Peyer's patch (tissue), 4 donors: ENCODE measurements at places on chromosomes 13 and 19.

GRCh38 chr19:47821460-47822020, at the start of gene CRX:
Gene CRX, plus strand, starts transcription at chr19:47821937. Its CDS starts 12,507 bp downstream, at chr19:47834444.
- DNase-seq = no peak
- no peak within 1 kb of the TSS for H3K27ac ChIP-seq
- H3K27me3 ChIP-seq = no peaks in the 10 kb centered on the region
- H3K4me1 ChIP-seq = no peaks in the 10 kb centered on the region
- H3K4me3 ChIP-seq = no peak within 1 kb of the TSS

GRCh38 chr13:19961924-19962323, 3.4 kb downstream of the ZMYM2 start:
- DNase-seq = no peak
- no peak overlapping the region for H3K4me3 ChIP-seq
- no peaks in the 10 kb centered on the region for H3K27me3 ChIP-seq
- H3K27ac ChIP-seq = no peak overlapping the region
- H3K36me3 ChIP-seq = peaks cover 41% of the 10 kb centered on the region

- no peak overlapping the region for H3K27ac ChIP-seq
- no peak overlapping the region for H3K4me3 ChIP-seq
- H3K4me1 ChIP-seq = no peaks in the 10 kb centered on the region
- H3K36me3 ChIP-seq = no peaks in the 10 kb centered on the region
- H3K27me3 ChIP-seq = no peaks in the 10 kb centered on the region
- no peak for DNase-seq
Observed at GRCh38 chr19:18778076-18778389, 13.1 kb downstream of the COMP start.

DNA sequence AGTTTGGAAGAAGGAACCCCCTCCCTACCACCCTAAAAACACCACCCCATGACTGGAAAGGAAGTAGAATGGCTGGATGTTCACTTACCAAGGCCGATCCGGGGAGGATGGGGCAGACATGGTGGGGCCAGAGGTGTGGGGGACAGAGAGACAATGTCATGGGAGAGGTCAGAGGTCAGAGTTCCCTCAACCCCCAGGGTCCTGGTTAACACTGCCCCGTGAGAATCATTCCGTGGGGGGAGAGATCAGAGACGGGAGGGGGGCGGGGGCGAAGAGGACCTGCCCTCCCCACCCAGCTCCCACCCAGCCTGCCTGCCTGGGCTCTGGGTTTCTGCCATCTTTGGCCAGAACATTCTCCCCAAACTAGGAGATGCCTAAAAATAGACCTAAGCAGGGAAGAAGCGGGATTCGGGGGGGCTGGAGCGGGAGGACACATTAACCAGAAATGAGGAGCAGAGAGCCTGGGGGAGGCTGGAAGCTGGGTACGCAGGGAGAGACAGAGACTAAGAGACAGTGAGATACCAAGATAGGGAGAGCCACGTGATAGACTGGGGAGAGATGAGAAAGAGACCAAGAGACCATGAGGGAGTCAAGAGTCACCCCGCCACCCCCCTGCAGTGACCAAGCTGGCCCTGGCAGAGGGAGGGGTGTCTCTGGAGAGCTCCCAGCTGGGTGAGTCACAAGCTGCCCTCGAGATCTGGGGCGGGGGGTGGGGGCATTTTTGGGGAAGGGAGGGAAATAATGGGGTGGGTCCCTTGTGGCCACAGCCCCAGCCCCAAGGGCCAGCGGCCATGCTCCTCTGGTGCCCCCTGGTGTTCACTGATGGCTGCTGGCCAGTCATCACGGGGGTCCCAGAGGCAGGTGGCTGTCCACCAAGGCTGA, 6.1 kb upstream of the KANK2 start:
- DNase-seq = peak; percentile 71
- no peaks in the 10 kb centered on the region for H3K27me3 ChIP-seq
- peaks cover 31% of the 10 kb centered on the region for H3K36me3 ChIP-seq

DNA sequence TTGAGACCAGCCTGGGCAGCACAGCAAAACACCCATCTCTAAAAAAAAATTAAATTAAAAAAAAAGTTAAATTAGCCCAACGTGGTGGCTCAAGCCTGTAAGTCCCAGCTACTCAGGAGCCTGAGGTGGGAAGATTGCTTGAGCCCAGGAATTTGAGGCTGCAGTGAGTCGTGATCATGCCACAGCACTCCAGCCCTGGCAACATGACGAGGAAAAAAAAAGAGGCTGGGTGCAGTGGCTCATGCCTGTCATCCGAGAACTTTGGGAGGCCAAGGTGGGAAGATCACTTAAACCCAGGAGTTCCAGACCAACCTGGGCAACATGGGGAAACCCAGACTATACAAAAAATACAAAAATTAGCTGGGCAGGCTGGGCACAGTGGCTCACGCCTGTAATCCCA, 2.2 kb upstream of the TMEM161A start:
- no peaks in the 10 kb centered on the region for H3K27me3 ChIP-seq
- DNase-seq = no peak
- H3K36me3 ChIP-seq = no peaks in the 10 kb centered on the region
- H3K4me1 ChIP-seq = peaks cover 11% of the 10 kb centered on the region
- no peak overlapping the region for H3K4me3 ChIP-seq

DNA sequence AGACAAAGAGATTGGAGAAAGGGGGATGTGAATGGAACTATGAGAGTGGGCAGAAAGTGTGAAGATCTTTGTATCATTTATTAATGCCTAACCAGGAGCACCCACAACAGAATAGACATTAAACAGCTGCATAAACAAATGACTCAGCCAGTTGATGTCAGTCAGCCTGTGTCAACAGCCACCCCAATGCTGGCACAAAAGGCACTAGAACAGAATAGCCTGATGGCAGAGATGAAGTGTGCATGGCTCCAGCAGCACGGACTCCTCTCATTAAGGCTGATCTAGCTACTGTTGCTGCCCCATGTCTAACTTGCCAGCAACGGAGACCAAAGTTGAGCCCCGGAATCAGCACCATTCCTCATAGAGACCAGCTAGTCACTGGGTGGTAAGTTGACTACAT, 7.8 kb downstream of the CPB2 start:
- H3K4me1 ChIP-seq = no peaks in the 10 kb centered on the region
- no peak overlapping the region for H3K27ac ChIP-seq
- no peaks in the 10 kb centered on the region for H3K27me3 ChIP-seq
- H3K4me3 ChIP-seq = no peak overlapping the region
- no peak for DNase-seq

DNA sequence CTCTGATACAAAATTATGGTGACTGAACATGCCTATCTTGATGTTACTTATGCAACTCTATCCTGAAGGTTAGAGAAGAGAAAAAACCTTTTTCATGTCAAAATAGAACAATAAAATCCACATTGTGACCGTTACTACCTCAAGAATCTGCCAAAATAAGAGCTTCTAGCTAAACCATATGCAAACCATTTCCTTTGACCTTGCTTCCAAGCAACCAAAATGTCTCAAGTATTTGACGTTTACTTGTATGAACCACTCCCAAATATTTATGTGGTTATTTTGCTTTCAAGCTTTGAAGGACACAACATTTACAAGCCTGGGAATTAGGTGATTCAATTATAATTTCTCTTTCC, 13.9 kb downstream of the FOXO1 start:
- H3K27ac ChIP-seq = no peak overlapping the region
- H3K4me1 ChIP-seq = peaks cover 22% of the 10 kb centered on the region
- no peak for DNase-seq
- no peaks in the 10 kb centered on the region for H3K36me3 ChIP-seq
- H3K4me3 ChIP-seq = peak overlapping the region; percentile 25
- H3K27me3 ChIP-seq = no peaks in the 10 kb centered on the region

DNA sequence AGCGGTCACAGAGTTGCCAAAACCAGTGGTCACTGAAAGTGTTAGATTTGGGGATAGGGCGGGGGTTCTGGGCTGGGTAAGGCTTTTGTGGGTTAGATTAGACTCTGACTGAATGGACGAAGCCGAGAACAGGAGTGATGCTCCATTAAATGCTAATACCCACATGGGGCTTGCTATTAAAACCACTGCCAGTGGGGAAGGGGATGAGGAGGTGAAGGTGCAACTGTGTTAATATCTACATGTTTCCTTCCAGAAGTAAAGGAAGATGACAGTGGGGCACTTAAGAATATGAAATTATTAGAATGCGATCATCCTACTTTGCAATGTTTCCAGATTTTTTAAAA, 573 bp upstream of the ZNF614 start:
- H3K27ac ChIP-seq = peak overlapping the region; percentile 87
- peak overlapping the region; percentile 69 for H3K4me3 ChIP-seq
- no peaks in the 10 kb centered on the region for H3K36me3 ChIP-seq
- no peak for DNase-seq

DNA sequence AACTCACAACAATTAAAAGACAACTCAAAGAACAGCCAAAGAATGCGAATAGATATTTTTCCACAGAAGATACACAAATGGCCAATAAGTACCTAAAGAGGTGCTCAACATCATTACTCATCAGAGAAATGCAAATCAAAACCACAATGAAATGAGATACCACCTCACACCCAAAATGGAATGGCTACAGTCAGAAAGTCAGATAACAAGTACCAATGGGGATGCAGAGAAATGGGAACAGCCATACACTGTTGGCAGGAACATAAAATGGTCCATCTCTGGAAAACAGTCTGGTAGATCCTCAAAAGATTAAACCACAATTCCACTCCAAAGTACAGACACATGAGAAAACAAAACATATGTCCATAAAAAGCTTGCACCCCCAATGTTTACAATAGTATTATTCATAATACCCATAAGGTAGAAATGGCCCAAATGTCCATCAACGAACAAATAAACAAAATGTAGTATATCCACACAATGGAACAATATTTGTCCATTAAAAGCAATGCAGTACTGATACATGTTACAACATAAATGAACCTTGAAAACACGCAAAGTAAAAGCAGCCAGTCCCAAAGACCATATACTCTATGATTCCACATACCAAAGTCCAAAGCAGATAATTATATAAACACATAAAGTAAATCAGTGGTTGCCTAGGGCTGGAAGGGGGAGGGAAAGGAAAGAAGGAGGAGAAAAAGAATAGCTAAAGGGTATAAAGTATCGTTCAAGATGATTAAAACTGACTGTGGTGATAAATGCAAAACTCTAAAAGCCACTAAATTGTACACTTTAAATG, 19.6 kb downstream of the USP12 start:
- H3K4me1 ChIP-seq = no peaks in the 10 kb centered on the region
- DNase-seq = no peak

GRCh38 chr13:60572003-60572798, 175.2 kb downstream of the TDRD3 start:
- no peaks in the 10 kb centered on the region for H3K4me1 ChIP-seq
- H3K4me3 ChIP-seq = no peak overlapping the region
- no peaks in the 10 kb centered on the region for H3K27me3 ChIP-seq
- no peaks in the 10 kb centered on the region for H3K36me3 ChIP-seq

DNA sequence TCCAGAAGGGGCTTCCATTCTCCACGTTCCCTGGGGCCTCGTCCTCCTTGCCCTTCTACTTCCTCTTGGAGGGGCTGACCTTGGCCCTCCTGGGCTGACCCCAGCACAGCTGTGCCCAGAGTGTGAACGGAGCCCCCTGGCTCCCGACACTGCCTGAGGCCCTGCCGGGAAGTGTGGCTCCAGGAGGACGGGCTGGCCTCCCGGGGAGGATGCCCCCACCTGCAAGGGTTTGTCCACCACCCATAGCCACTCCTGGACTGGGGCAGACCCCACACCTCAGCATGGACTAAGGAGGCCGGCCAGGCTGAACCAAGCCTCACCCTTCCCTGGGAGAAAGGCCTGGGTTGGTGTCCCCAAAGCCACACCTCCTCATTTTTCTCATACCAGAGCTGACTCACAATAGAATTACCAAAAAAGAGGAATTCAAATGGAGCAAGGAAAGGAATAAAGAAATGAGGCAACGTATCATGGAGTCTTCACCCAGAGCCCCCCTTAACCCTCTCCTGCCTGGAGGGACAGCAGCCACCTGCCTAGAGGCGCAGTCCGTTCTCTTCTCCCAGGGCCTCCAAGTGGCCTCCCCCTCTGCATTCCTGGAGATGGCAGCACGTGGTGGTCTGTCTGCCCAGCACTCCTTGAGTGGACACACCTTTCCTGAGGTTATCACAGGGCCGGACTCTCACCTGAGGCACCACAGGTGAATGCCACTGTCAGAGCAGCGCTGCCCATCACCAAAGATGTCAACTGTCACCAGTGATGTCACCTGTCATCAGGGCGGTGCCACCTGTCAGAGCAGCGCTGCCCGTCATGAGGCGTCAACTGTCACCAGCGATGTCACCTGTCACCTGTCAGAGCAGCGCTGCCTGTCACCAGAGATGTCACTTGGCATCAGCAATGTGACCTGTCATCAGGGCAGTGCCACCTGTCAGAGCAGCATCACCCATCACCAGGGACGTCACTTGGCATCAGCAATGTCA, 3.1 kb upstream of the C13orf46 start:
- H3K27me3 ChIP-seq = no peaks in the 10 kb centered on the region
- peak; percentile 42 for DNase-seq
- no peak overlapping the region for H3K27ac ChIP-seq
- H3K4me3 ChIP-seq = no peak overlapping the region
- H3K4me1 ChIP-seq = no peaks in the 10 kb centered on the region
- peaks cover 20% of the 10 kb centered on the region for H3K36me3 ChIP-seq

DNA sequence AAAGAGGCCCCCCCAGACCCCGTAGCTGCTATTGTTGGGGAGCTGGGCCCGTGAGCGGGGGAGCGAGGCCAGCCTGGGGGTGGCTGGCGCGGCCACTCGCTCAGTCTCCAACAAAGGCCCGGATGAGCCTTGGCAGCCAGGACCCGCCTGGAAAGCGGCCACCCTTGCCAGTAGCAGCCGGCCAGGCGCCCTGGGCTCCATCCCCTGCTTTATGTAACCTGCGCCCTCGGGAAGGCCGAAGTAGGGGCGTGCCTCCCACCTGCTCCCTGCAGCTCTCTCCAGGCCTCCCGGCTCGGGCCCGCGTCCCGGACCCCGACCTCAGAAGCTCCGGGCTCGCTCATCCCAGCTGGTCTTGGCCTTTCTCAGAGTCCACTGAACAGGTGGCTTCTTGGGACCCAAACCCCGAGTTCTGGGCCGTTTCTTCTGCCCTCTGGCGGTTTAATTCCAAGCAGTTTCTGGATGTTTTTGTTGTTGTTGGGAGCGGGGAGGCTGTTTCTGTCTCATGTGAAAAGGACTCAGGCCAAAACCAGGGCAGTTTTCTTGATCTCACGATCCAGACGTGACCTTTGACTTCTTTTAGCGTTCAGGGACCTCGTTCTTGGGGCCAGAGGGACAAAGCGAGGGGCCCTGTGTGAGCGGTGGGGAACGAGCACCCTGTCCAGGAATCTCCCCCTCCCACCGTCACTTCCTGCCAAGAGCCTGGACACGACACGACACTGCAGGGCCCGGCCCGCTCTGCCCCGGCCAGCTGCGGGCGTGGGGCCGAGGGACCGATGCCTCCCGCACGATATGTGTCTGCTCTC, 1.2 kb downstream of the CDC34 start:
- H3K27me3 ChIP-seq = no peaks in the 10 kb centered on the region
- DNase-seq = no peak
- no peaks in the 10 kb centered on the region for H3K36me3 ChIP-seq
